ENCODE measurements at places on chromosomes 6 and 20. TPM values are rescaled to one million over a fixed set of nuclear protein-coding genes. Genes with fewer than 3 reads are reported as not detected.

Gene HLA-DPA1
- total RNA-seq = 71.2 TPM

Gene OR2H1
- total RNA-seq = not detected

Gene RREB1
- total RNA-seq = 34.7 TPM

Gene TGM3
- total RNA-seq = not detected

Gene ABHD16A
- 57.8 TPM for total RNA-seq

Gene PXDC1
- 0.72 TPM for total RNA-seq

Gene CDH26
- total RNA-seq = 0.37 TPM

Gene JPH2
- total RNA-seq = not detected

Gene SAMD3
- total RNA-seq = 14.5 TPM

Gene SRXN1
- total RNA-seq = 3.5 TPM

Gene HTR1E
- total RNA-seq = not detected

Gene LRRC73
- 0.37 TPM for total RNA-seq

Gene DSP
- 0.05 TPM for total RNA-seq
